ENCODE measurements at places on chromosomes 3 and 15. TPM values are rescaled to one million over a fixed set of nuclear protein-coding genes. Genes with fewer than 3 reads are reported as not detected.

The DLG1 gene
- 78.4 TPM for total RNA-seq

The C2CD4A gene
- 0.73 TPM for total RNA-seq

The PROK2 gene
- 0.32 TPM for total RNA-seq

The ANAPC13 gene
- total RNA-seq: 39.7 TPM

The ADGRG7 gene
- total RNA-seq: not detected

The CHMP2B gene
- 29.4 TPM for total RNA-seq

The UBE2E2 gene
- 13.5 TPM for total RNA-seq

The STAB1 gene
- total RNA-seq: 0.09 TPM

The MESP2 gene
- 0.30 TPM for total RNA-seq

The GOLGA6D gene
- total RNA-seq: not detected

The LSAMP gene
- total RNA-seq: not detected

The ZDHHC23 gene
- total RNA-seq: 4.5 TPM

DNA sequence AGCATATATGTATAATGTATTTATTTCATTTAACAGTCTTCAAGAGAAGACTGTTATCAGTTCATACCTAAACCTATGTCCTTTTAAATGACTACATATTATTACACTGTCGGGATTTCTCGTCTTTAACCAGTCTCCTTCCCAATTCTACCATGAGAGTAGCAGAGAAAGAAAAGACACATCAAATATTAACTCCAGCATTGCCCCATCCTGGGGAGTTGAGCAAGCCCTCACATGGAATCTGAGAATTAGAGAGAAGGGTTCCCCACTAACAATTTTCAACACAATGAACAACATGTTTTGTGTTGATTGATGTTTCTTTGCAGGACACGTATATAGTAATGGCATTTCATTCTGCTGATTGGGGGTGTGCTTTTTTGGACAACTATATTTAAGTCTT lies 257.4 kb downstream of the ADAMTSL3 start:
- DNase-seq: no peak

DNA sequence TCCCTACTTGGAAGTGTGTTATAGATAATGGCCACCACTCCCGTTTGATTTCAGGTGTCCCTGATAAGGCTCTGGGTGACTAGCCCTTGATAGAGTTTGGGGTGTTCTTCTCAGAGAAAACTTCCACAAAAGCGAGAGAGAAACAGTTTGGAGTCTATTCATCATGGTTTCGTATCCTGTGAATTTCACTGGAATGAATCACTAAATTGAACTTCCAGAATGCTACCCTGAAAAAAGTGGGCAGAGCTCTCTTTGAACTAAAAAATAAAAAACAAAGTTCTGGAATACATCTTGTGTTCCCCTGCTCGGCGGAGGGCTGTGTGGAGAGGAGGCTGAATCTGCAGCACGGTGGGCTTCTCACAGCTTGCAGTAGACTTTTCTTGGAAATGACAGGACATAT lies 52.8 kb upstream of the FAM98B start:
- no peak for DNase-seq

DNA sequence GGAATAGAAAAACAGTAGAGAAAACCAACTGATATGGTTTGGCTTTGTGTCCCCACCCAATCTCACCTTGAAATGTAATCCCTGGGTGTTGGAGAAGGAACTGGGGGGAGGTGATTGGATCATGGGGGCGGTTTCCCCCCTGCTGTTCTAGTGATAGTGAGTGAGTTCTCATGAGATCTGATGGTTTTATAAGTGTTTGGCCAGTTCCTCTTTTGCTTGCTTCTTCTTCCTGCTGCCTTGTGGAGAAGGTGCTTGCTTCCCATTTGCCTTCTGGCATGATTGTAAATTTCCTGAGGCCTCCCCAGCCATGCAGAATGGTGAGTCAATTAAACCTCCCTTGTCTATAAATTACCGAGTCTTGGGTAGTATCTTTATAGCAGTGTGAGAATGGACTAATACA lies 48.4 kb downstream of the EOMES start:
- DNase-seq: no peak

DNA sequence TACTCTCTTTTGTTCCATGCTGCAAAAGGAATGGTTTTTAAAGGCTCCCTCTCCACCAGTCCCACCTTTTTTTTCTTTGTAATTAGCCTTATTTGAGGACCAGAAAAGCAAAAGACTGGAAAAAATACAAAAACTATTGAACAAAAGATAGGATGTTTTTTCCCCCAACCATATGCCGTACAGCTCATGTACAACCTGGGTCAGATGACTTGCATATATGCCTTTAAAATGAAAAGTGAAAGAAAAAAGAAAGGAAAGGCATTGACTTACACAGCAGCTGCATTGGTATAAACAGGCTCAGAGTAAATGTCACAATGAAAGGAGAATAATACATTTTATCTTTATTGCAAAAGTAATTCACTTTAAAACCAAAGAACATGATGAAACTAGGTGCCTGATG lies 69.5 kb upstream of the CMC1 start:
- DNase-seq: no peak

DNA sequence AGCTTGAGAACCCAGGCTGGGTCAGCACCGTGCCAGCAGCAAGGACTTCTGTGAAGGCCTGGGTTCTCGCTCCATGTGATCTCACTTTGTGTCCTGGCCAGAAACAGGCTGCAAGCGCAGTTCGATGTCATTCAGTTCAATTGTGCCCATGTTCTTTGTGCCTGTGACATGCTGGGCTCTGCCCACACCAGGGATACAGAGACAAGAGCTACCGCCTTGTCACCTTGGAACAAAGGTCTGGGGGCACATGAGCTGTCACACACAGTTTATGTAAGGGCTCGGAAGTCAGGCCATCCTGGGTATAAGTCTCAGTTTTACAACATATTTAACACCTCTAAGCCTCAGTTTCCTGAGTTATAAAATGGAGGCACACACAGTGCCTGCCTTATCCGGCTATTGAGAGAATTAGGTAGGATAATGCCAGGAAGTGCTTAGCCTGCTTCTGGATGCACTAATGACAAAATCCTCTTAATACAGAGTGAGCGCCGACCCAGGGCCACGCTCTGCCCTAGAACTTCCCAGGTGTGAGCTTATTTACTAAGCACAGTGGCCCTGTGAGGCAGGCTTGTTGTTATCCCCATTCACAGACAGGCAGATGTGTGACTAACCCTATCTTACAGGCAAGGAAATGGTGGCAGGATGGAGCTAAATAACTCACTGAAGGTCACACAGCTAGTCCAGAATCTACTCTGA lies 50.4 kb upstream of the LIMD1 start:
- no peak for DNase-seq

DNA sequence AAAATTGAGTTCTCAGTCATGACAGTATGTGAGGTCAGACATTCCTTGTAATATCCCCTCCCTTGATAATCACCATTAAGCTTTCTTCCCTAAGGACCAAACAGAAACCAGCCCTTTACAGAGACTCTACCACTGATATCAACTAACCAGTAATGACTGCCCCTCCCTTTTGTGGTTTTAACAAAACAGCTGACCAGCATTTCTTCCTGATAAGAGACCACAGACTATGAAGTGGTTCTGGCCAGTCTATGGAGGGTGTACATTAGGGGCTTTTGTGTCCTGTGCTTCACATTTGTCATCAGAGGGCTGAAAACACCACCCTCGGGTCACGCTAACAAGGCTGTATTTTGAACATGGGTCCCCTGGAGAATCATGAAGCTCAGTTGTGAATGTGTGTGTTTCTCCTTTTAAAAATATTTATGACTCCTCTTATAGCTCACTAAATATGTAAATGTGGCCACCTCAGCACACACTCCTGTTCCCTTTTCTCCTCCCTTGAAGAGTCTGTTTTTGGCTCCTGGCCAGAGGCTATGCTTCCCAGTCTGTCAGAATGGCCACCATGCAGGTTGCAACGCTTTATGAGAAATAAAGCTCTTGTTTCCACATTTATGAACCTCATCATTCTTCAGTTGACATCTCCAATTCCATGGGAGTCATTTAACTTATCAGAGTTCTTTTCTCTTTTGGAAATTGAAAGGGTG lies 239.3 kb downstream of the CPNE4 start:
- no peak for DNase-seq

GRCh38 chr3:15342246-15342645 lies 9.9 kb upstream of the SH3BP5 start:
- no peak for DNase-seq

DNA sequence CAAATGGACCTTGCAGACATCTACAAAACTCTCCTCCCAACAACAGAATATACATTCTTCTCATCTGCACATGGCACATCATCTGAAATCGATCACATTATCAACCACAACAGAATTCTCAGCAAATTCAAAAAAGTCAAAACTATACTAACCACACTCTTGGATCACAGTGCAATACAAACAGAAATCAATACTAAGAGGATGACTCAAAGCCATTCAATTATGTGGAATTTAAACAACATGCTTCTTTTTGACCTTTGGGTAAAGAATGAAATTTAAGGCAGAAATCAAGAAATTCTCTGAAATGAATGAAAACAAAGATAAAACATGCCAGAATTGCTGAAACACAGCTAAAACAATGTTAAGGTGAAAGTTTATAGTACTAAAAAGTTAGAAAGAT lies 358.1 kb downstream of the NSUN3 start:
- DNase-seq: no peak

DNA sequence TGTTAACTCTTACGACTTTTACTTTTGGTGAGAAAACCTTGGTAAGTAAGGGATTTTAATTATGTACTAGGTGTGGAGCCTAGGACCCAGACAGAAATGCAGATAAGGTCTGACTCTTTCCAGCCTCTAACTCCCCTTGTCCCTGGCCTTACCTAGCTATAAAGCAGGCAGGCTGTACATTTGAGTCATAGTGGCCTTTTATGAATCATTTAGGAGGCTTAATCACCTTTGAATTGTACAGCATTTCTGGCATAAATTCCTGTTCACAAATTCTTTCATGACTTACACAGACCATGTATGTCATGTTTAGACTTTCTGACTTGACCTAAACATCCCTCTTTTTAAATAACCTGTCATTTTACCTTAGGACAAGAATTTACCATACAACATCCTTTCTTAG lies 47.4 kb downstream of the CHCHD4 start:
- no peak for DNase-seq

DNA sequence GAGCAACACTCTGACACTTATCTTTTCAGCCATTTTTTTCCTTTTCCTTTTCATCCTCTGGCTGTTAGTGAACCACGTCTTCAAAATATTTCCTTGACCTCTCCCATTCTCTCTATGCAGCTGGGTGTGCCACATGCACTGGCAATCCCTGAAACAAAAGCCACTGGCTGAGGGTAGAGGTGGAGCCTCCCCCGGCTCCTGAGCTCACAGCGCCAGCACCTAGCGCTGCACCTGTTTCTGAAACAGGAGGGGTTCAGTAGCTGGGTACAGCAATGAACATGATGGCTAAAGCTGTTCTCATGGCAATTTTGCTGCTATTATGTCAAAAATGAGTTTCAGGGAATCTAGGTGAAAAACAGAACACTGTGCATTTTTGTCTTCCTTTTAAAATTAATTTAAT lies 314.7 kb upstream of the ATP10A start:
- no peak for DNase-seq

DNA sequence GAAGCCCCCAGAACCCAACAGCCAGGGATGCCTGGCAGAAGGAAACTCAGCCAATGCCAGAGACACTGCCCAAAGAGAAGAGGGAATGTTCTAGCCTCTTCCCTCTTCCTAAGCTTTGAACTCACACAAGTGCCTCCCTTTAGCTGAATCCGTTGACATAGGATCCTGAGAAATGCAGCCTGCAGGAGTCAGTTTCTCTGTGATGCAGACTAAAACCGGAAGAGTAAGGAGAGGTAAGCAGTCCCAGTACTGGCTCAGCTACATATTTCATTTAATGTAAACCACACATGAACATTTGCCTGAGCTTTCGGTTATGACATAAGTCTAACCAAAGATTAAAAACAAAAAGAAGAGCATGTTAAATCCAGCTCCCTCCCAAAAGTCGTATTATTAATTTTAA lies 768.7 kb downstream of the TBL1XR1 start:
- DNase-seq: no peak

- DNase-seq: no peak
Observed at GRCh38 chr15:90191344-90191687, 9.8 kb upstream of the SEMA4B start.

GRCh38 chr3:50811893-50812292 lies 137.2 kb downstream of the DOCK3 start:
- DNase-seq: no peak

- no peak for DNase-seq
Observed at GRCh38 chr3:131960324-131960723, 74.5 kb downstream of the CPNE4 start.

- DNase-seq: no peak
Observed at GRCh38 chr3:197889204-197889930, 60.6 kb upstream of the RPL35A start.

GRCh38 chr3:19392150-19392549 lies 243.8 kb downstream of the KCNH8 start:
- no peak for DNase-seq

DNA sequence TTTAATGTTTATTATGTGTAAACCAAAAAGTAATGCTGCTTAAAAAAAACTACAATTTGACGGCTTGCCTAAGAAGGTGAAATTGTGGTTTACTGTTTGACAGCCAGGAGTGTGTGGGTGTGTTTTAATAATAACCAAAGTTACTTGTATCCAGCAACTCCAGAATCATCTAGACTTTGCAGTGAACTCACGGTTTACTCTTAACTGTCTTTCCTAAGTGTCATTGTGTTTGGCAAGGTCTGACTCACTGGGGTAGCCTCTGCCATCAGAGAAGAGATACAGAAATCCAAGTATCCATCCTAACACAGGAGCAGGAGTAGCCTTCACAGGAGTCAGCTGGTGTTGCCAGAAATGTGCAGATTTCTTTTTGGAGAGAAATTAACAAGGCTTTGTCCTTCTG lies 151.1 kb downstream of the CTNNB1 start:
- DNase-seq: no peak

GRCh38 chr3:46372492-46373359 lies 2.0 kb downstream of the CCR5 start:
- DNase-seq: peak; percentile 38

GRCh38 chr3:4928277-4928789 lies 50.9 kb upstream of the BHLHE40 start:
- DNase-seq: peak; percentile 31

GRCh38 chr3:100516838-100517237 lies 24.4 kb downstream of the TMEM45A start:
- no peak for DNase-seq

DNA sequence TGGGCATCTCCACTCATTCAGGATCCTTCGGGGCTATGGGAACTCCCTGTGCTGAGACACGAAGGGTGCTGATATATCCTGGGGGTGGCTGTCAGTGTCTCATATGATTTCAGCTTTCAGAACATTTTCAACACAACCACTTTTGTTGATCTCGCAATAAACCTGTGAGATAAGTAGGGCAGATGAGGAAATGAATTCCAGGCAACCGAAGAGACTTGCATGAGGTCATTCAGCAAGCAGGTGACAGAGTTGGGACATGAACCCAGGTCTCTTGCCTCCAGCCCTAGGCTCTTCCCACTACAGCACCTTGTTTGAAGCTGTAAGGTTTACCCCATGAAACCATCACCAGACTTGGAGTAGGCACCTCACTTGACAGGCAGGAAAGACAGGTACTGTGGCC lies 16.6 kb downstream of the DUOX1 start:
- DNase-seq: no peak

GRCh38 chr3:16103472-16103871 lies 71.0 kb upstream of the GALNT15 start:
- DNase-seq: no peak

- DNase-seq: no peak
Observed at GRCh38 chr15:34233614-34234013, 8.8 kb downstream of the EMC4 start.

- DNase-seq: no peak
Observed at GRCh38 chr3:22979581-22979980, 223.5 kb upstream of the UBE2E2 start.

Data from activated CD4-positive, alpha-beta T cell treated with anti-CD3 and anti-CD28 coated beads for 36 hours (primary cell).